ENCODE measurements at places on chromosomes 1 and 21.

DNA sequence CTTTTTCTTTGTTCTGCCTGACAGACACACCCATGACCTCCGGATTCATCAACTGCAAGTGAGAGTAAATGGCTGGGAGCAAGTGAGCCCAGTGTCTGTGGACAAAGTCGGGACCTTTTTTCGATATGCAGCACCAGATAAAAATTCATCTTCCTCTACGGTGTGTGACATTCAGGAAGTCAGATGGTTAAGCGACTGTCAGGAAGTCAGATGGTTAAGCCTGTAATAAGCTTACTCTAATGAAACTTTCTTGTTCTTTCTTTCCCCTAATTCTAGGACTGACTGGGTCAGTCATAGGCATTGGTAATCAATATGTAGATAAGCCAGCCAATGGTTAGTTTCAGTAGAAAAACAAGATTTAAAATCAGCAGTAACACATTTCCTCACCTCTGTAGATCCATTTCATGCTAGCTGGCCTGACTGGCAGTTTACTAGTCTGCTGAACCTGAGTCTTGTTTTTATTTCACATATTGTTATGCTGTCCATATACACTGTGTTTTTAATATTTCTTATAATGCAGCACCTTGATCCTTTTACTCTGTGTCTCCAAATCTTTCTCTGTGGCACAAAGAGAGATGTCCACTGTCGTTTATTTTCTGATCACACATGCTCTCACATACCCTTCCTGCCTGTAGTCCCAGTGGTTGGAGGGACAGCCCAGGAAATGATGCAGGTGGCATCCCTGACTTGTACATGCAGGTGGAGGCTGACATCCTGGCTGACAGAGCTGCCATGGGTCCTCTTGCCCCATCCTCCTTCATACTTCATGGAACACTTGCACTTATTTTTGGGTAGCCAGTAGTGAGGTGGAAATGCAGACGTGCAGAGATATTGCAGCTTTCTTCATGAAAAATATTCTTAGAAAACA, 115.8 kb downstream of the VPS13D start:
- no peak overlapping the region for H3K4me3 ChIP-seq
- no peak for DNase-seq
- peaks cover 25% of the 10 kb centered on the region for H3K36me3 ChIP-seq
- peaks cover 26% of the 10 kb centered on the region for H3K4me1 ChIP-seq
- H3K27me3 ChIP-seq = no peaks in the 10 kb centered on the region

- peaks cover 4% of the 10 kb centered on the region for H3K4me1 ChIP-seq
- H3K27me3 ChIP-seq = peaks cover 7% of the 10 kb centered on the region
- H3K27ac ChIP-seq = no peak overlapping the region
- no peak for DNase-seq
- no peaks in the 10 kb centered on the region for H3K36me3 ChIP-seq
Measured at GRCh38 chr1:22275167-22275566, 132.3 kb upstream of the WNT4 start.

DNA sequence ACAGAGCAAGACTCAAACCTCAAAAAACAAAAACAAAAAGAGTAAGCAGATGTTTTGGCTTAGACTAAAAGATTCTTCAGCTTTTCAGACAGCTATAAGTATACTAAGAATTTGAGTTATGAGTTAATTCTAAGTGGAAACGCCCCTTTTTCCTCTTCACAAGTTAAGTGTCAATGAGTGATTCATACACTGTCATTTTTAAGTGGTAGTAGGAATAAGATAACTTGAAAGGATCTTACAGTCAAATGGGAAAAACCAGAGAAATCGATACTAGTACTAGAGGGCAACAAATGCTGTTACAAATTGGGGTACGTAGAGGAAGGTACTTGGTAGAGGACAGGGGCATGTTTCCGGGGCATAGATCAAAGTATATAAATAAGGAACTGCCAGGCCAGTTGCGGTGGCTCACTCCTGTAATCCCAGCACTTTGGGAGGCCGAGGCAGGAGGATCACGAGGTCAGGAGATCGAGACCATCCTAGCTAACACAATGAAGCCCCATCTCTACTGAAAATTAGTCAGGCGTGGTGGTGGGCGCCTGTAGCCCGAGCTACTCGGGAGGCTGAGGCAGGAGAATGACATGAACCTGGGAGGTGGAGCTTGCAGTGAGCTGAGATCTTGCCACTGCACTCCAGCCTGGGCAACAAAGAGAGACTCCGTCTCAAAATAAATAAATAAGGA, 7.4 kb downstream of the H3-3A start:
- peaks cover 82% of the 10 kb centered on the region for H3K36me3 ChIP-seq
- H3K27ac ChIP-seq = no peak overlapping the region
- no peak for DNase-seq
- H3K27me3 ChIP-seq = no peaks in the 10 kb centered on the region
- H3K4me1 ChIP-seq = peaks cover 9% of the 10 kb centered on the region
- H3K4me3 ChIP-seq = no peak overlapping the region

GRCh38 chr1:38018864-38019343, 6.4 kb downstream of the UTP11 start:
- DNase-seq = no peak
- H3K4me1 ChIP-seq = peaks cover 4% of the 10 kb centered on the region
- H3K27me3 ChIP-seq = no peaks in the 10 kb centered on the region
- H3K36me3 ChIP-seq = peaks cover 77% of the 10 kb centered on the region

- no peaks in the 10 kb centered on the region for H3K4me1 ChIP-seq
- H3K4me3 ChIP-seq = no peak overlapping the region
- no peaks in the 10 kb centered on the region for H3K27me3 ChIP-seq
- DNase-seq = no peak
- peaks cover 94% of the 10 kb centered on the region for H3K36me3 ChIP-seq
- H3K27ac ChIP-seq = no peak overlapping the region
Measured at GRCh38 chr1:19169642-19170041, 40.4 kb downstream of the UBR4 start.

DNA sequence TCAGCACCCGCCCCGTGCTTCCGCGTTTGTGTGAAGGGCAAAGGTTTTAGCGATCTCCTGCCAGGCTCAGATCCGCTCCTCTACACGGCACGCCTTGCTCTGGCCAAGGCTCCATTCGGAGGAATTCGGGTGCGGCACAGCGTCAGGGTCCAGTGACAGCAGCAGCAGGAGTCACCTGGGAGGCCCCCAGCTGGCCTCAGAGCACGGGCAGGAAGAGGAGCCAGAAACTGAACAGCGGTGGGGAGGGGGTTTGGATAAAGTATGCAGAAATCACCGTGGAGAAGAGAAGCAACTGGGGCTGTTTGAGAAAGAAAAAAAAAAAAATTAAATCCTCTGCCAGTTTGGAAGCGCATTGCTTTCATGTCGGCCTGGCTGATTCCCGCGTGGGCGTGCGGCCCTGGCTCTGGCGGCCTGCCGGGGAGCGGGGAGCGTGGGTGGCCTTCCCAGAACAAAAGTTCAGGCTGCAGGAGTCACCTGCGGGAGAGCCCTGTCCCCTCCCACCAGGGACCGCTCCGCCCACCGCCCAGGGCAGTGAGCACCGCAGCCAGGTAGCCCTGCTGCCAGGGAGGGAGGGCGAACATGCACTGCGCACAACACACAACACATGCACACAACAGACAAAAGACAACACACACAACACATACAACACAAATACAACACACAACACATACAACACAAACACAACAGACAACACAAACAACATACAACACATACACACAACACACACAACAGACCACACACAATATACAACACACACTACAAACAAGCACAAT, 107.6 kb downstream of the ETS2 start:
- H3K27me3 ChIP-seq = 0 out of 2 replicates have a peak, but pooled peaks cover 4% of the 10 kb centered on the region
- no peak overlapping the region for H3K4me3 ChIP-seq
- DNase-seq = peak; percentile 31
- H3K4me1 ChIP-seq = peaks cover 2% of the 10 kb centered on the region

DNA sequence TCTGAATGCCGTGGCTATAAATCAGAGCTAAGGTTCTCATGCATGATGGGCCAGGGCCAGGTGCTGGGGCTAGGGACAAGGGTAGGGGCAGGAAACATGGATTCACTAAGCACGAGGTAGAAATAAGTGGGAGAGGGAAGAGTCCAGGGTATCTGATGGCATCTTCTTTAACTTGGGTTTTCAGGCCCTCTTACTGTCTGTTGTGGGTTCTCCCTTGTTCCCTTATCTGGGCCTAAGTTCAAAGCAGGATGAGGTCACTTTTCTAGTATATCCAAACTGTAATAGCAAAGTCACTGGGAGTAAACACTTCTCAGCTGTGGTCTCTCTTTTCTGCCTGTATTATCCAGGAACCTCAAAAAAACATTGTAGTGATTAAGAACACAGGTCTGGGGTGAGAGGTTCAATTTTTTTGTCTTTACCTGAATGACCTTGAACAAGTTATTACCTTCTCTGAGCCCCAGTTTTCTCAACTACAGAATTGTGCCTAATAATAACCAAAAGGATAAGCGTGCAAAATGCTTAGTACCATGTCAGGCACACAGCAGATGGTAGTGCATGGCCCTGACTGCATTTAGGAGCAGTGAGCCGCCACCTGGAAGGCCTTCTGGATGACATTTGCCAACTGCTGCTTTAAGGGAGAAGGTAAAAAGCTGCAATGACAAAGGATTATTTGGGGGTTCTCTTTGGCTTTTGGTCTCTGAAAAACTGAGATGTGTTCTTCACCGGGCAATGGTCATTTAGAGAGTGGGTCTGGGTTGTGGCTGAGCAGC, 53.6 kb upstream of the A3GALT2 start:
- H3K4me1 ChIP-seq = peaks cover 12% of the 10 kb centered on the region
- peak; percentile 33 for DNase-seq
- H3K27me3 ChIP-seq = no peaks in the 10 kb centered on the region
- H3K4me3 ChIP-seq = no peak overlapping the region

DNA sequence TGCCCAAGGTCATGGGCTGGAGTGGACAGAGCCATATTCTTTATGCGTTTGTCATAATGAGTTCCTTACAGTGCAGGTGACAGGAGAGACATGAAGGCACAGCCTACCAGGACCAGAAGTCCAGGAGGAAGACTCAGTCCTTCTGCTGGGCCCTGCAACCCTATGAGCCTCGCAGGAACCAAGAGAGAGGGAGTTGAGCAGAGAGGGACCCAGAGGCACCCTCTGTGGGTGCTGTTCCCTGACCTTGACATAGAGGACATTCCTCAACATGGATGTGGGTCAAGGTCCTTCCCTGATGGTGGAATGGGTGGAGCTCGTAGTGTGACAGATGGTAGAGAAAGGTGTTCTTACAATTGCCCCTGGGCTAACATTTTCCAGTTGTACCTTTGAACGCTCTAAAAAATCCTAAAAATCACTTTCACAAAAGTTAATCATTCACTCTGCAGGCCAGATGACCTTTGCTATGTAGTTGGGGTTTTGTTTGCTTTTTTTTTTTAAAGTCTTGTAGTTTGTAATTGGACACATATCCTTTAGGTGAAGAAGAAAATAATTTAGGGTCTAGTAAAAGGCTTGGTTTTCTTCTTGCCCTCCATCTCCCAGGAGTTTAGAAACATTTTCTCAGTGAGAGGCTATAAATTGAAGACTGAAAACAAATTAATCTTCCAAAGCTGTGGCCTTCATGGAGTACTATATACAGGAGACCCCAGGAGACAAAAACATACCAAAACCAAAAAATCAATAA, 41.9 kb downstream of the MAB21L3 start:
- peaks cover 3% of the 10 kb centered on the region for H3K4me1 ChIP-seq
- H3K27me3 ChIP-seq = no peaks in the 10 kb centered on the region
- H3K4me3 ChIP-seq = no peak overlapping the region
- H3K27ac ChIP-seq = no peak overlapping the region
- no peak for DNase-seq
- no peaks in the 10 kb centered on the region for H3K36me3 ChIP-seq

DNA sequence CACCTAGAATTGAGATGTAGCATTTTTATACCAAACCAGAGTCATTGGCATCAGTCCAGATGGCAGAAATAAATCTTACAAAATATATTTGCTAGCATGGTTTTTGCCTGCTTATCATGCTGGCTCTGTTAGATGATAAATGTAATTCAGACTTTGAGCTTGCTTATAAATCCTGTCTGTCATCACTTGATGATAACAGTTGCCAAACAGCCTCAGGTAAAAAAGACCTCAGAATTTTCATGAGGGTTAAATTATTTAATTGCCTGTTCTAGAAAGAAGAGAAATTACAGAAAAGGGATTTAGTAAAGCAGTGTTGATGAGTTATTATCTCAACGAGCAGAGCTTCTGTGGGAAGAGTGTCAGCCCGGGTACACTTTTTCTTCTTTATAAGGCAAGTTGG, 83.3 kb downstream of the FNBP1L start:
- peaks cover 28% of the 10 kb centered on the region for H3K36me3 ChIP-seq
- no peak overlapping the region for H3K4me3 ChIP-seq
- H3K27ac ChIP-seq = no peak overlapping the region
- H3K27me3 ChIP-seq = no peaks in the 10 kb centered on the region
- DNase-seq = no peak
- H3K4me1 ChIP-seq = no peaks in the 10 kb centered on the region

DNA sequence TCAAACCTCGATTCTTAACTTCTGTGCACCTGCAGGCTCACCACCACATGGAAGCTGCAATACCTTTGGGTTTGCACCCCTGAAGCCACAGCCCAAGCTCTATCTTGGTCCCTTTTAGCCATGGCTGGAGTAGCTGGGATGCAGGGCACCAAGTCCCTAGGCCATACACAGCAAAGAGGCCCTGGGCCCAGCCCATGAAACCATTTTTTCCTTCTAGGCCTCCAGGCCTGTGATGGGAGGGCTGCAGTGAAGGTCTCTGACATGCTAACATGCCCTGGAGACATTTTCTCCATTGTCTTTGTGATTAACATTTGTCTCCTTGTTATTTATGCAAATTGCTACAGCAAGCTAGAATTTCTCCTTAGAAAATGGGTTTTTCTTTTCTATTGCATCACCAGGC, 79.2 kb downstream of the PRRX1 start:
- no peak for DNase-seq
- no peaks in the 10 kb centered on the region for H3K4me1 ChIP-seq
- no peak overlapping the region for H3K27ac ChIP-seq

DNA sequence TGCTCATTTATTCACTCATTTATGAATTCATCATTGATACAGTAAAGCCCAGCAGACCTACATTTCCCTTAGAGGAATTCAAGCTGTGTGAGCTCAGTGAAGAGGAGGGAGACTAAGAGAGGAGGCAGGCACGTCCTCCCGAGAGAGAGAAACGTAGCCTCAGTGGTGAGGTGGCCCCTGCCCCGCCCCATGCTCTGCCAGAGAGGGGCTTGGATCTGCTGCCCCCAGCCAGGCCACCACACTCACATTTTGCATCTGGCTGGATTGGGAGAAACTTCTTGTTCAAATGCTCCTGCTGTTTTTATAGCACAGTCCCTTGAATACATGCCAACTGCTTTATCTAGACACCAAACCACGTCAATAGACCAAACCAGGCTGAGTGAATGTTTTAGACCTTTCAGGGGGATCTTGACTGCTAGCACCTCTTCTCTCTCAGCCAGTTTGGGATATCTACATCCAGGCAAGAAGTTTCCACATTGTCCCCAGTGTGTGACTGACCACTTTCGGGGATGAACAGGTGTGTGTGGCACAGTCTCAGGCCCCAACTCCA, 67.7 kb upstream of the AJAP1 start:
- no peak for DNase-seq
- H3K27ac ChIP-seq = no peak overlapping the region
- H3K27me3 ChIP-seq = peaks cover 14% of the 10 kb centered on the region
- H3K4me3 ChIP-seq = no peak overlapping the region
- H3K36me3 ChIP-seq = no peaks in the 10 kb centered on the region
